ENCODE measurements at places on chromosomes 5 and 9.

- DNase-seq, result peak; percentile 93
These were observed 33.1 kb downstream of the FANCC start for GRCh38 chr9:95284162-95285080.

- no peak for DNase-seq
These were observed 3.3 kb upstream of the MSMP start for GRCh38 chr9:35757226-35757891.

DNA sequence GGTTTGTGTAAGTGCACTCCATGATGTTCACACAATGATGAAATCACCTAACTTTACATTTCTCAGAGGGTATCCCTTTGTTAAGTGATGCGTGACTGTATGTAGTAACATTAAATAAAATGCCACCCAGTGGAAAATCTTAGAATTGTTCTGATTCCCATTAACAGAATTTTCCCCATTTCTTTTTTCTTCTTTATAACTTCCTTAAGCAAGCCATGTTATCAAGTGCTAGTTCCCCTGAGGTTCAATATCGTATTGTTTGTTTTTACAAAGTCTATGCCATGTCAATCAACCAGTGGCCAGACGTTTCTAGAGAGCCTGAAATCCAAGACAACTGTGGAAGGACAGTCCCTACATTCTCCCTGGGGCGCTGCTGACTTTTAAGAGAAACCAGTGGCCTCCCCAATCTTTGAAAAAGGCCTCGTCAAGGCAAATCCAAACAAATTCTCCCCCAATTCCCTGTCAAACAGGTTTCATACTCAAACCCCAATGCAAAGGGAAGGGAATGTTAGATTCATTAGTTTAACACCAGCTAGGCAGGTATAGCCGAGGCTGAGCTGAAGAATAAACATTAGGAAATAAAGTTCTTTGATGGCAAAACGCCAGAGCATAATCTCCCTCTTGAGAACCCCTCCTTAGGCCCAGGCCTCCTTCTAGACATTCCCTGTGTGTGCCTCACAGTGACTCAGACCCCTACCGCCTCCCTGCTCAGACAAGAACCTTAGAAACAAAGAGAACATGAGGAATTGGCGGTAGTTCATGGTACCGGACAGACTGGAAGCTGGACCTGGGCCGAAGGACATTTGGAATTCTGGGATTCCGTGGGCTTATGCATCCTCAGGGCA, 198.7 kb downstream of the GNA14 start:
- DNase-seq, result peak; percentile 8

DNA sequence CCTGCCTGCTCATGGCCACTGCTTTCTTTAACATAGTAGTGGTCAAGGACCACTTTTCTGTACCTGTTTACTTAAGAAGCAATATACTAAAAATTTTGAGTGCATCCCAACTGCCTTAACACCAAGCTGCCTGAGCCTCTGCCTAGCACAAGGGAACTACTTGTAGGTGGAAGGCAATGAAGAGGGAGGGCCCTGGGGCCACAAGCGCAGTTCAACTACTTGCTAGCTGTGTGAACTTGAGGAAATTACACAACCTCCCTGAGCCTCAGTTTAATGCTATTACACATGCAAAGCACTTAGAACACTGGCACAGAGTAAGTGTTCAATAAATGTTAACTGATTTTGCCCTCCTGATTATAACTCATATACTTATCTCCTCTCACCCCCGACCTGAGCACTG, 6.3 kb downstream of the ARL15 start:
- no peak for DNase-seq

DNA sequence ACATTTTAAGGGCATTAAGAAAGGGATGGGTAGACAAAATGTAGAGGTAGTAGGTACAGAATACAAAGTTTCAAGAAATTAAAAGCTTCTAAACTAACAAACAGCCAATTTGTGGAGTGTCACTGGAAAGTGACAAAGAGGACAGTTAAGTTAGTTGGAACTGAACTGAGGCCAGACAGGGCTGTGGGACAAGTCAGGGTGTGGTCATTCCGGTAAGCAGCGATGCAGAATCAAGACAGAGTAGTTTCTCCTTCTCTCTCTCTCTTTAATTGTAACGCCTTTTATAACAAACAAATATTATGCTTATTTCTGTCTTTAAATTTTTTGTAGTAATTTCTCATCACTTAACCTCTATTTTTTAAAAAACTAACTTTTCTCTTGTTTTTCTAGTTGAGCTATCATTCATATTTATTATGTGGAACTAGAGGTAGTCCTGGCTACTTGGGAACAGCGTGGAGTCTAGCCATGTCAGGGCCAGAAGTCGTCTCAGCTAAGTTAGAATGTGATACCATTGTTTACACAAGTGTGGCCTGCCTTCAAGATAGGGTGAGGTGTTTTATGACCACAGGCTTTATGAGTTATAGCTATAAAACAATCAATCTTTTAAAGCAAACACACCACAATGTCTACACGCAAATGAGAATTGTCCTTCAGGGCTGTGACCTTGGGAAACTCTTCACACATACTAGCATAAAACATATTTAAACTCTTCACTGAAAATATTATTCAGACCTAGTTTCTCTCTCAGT, 115.3 kb upstream of the CDKN2B start:
- DNase-seq, result no peak

DNA sequence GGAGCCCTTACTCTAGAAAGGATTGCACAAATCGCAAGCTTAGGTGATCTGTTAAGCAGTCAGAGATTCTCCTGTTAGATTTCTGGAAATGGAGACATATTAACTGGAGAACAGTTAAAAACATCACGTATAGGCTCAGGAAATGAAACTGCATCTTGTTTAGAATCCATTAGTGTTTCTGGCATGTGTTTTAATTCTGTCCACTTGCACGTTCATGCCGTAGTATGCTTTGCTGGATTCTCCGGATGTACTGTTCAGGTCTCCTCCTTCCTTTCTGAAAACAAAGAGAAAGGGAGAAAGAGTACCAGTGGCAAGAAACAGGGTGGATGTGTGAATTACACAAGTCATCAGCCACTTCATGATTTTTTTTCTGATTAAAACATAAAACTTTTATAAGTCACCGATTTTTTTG, 2.5 kb upstream of the RGMB start:
- no peak for DNase-seq

DNA sequence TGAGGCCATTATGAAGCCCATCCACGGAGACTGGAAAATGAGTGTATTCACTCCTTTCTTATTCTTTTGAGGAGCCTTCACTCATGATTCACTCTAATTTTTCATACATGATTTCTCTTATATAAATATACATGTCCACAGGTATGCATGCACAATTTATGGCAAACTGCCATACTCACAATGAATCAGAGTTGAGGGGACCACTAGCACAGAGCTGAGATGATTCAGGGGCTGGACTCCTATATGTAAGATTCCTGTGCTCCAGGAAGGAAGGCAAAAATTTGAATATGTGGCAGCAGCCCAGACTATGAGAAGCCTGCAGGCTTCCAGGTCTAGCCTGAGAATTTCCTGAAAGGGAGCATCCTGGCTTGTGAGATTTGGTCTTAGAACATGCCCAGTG, 484.6 kb downstream of the PRELID2 start:
- DNase-seq, result no peak

- no peak for DNase-seq
These were observed 26.4 kb upstream of the EXOC3 start for GRCh38 chr5:416636-416960.

GRCh38 chr9:116991051-116991450, 303.9 kb downstream of the TRIM32 start:
- DNase-seq, result no peak

DNA sequence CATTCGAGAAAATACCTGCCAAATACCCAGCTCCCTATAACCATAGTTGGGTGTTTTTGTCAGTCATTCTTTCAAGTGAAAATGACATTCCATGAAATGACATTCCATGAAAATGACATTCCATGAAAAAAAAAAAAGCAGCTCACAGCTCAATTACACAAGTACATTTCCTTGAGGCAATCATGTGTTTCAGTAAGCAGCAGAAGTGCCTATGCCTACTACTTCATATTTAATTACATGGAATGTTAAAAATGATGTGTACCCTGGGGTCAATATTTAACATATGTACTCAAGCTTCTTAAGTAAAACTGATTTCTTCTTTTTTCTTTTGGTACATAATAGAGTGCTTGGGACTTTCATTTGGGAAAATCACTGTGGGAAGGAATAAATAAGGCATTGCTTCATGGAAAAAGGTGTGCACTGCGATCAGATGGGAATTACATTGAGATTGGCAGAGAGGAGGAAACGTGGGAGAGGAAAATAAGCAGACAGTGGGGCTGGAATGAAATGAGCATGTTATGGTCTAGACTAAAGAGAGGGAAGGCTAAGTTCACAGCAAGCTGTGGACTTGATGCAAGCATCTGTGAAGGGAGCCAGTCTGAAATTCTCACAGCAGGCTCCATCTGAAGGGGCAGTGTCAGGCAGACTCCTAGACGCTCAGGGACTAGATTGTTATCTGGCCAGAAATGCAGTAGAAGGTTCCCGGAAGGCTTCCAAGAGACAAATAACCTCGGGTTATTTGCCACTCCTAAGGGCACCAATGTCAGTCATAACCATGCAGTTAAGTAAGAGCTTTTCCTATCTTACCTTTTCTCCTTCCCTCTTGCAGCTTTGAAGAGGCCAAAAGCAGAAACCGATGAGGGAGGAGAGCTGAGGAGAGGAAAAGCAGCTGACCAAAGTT, 15.2 kb upstream of the SPATA9 start:
- DNase-seq, result peak; percentile 14

DNA sequence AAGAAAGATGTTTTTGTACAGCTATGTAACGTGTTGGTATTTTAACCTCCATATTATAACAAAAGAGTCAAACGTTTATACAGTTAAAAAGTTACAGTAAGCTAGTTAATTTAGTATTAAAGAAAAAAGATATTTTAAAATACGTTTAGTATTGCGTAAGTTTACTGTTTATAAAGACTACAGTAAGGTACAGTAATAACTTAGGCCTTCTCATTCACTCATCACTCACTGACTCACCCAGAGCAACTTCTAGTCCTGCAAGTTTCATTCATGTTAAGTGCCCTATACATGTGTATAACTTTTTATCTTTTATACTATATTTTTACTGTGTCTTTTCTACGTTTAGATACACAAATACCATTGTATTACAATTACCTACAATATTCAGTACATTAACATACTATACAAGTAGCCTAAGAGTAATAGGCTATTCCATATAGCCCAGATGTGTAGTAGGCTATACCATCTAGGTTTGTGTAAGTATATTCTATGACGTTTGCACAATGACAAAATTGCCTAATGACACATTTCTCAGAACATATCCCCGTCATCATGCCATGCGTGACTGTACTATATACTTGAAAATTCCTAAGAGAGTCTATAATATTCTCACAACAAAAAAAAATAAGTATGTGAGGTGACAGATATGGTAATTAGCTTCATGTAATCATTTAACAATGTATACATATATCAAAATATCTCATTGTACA, 33.8 kb downstream of the ERP44 start:
- peak; percentile 41 for DNase-seq

GRCh38 chr5:14229181-14229580, 86.0 kb downstream of the TRIO start:
- no peak for DNase-seq

GRCh38 chr9:115305543-115305942, 187.6 kb upstream of the TNC start:
- DNase-seq, result no peak

DNA sequence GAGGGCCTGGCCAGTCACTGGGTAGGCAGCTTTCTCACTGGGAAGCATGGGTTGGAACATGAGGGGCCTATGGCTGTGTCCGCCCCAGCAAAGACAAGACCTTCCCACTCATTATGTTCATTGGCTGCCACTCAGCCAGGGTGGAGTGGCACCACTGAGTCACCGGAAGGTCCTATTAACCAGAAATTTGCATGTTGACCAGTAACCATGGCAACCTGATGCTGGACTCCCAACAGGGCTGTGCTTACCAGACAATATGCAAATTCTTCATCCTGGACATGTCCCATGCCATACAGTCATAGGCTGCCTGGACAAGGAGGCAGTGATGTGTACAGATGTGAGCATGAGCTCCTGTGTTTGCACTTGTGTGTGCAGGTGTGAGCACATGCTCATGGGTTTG, 66.7 kb downstream of the PSD2 start:
- DNase-seq, result peak; percentile 34

- DNase-seq, result peak; percentile 47
These were observed 27.5 kb downstream of the ZNF474 start for GRCh38 chr5:122156724-122157325.

- peak; percentile 71 for DNase-seq
These were observed 94.5 kb downstream of the PLPP1 start for GRCh38 chr5:55440188-55440646.

DNA sequence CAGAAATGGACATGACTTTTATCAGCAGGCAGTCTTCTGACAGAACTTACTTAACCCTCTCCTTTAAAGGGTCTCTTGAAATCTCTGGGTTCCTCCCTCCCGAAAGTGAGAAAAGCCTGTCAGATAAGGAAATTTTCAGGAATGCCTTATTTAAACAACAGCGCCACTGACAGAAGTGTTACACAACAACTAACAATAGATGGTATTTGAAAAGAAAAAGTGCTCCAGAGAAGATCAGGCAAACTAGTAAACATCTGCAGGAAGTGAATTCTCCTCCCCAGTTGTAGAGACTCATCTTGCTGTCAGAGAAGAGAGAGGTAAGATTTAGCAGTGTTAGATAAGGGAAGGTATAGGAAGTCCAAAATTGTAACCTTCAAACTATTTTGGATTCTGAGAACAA, 107.2 kb upstream of the NFIL3 start:
- DNase-seq, result no peak

DNA sequence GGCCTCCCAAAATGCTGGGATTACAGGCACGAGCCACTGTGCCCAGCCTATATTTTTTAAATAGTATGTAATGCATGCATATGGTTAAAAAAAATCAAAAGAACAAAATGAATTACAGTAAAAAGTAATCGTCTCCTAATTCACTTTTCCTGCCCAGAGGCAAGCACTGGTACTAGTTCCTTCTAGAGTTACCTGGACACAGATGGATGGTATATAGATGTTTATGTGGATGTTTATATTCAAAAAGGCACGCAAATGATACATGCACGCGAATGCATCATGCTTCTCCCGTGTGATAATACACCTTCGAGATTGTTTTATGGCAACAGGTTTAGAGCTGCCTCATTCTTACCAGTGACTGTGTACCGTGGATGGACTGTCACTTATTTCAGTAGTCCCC, 21.4 kb downstream of the ABL1 start:
- no peak for DNase-seq

- DNase-seq, result peak; percentile 30
These were observed 52.6 kb upstream of the ARAP3 start for GRCh38 chr5:141734501-141735229.

- no peak for DNase-seq
These were observed 600.2 kb upstream of the TLE4 start for GRCh38 chr9:78971540-78971939.
